ENCODE measurements at places on chromosomes 3 and 15. TPM values are rescaled to one million over a fixed set of nuclear protein-coding genes. Genes with fewer than 3 reads are reported as not detected.

DNA sequence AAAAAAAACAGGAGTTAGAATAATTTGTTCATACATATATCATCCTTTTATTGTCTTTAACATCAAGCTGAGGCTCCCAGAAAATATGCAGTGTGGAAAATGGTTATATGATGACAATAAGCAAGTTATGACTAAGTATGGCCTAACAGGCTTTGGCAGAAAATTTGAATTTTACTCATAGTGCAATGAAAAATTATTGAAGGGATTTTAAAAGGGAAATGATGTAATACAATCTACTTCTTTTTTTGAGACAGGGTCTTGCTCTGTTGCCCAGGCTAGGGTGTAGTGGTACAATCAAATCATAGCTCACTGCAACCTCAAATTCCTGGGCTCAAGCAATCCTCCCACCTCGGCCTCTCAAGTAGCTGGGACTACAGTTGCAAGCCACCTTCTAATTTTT lies 78.7 kb downstream of the FAIM start:
- no peak overlapping the region for H3K4me3 ChIP-seq
- no peaks in the 10 kb centered on the region for H3K27me3 ChIP-seq
- DNase-seq, result no peak
- no peaks in the 10 kb centered on the region for H3K4me1 ChIP-seq

GRCh38 chr15:83809345-83809744 lies 155.4 kb downstream of the ADAMTSL3 start:
- no peaks in the 10 kb centered on the region for H3K4me1 ChIP-seq
- H3K36me3 ChIP-seq, result no peaks in the 10 kb centered on the region
- no peak overlapping the region for H3K4me3 ChIP-seq
- H3K27ac ChIP-seq, result no peak overlapping the region

Gene CLDN1
- total RNA-seq, result 1.8 TPM

Gene PLSCR5
- not detected for total RNA-seq

DNA sequence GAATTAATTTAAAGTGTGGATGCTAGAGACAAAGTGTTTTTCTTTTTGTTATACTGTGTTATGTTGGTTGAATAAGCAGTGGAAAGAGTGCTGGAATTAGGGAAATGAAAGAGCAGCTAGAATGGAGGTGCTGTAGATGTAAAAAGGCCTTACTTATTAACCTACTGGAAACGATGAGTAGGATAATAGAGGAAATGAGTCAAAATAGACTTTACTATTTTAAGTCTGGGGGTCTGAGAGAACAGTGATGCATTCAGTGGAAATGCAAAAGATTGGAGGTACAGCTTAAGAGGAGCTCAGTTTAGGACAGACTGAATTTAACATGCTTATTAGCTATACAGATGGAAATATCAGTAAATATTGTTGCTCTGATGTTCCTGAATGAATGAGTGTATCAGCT lies 674.0 kb downstream of the OTOL1 start:
- no peaks in the 10 kb centered on the region for H3K4me1 ChIP-seq
- H3K36me3 ChIP-seq, result no peaks in the 10 kb centered on the region
- no peaks in the 10 kb centered on the region for H3K27me3 ChIP-seq
- H3K4me3 ChIP-seq, result no peak overlapping the region
- H3K27ac ChIP-seq, result no peak overlapping the region

GRCh38 chr3:154023148-154023547 lies 98.0 kb upstream of the ARHGEF26 start:
- no peak for DNase-seq
- no peak overlapping the region for H3K27ac ChIP-seq
- H3K27me3 ChIP-seq, result no peaks in the 10 kb centered on the region
- H3K4me1 ChIP-seq, result no peaks in the 10 kb centered on the region
- H3K4me3 ChIP-seq, result no peak overlapping the region

Gene FAM174B
- 16.0 TPM for total RNA-seq

Gene ANKRD63
- total RNA-seq, result not detected

DNA sequence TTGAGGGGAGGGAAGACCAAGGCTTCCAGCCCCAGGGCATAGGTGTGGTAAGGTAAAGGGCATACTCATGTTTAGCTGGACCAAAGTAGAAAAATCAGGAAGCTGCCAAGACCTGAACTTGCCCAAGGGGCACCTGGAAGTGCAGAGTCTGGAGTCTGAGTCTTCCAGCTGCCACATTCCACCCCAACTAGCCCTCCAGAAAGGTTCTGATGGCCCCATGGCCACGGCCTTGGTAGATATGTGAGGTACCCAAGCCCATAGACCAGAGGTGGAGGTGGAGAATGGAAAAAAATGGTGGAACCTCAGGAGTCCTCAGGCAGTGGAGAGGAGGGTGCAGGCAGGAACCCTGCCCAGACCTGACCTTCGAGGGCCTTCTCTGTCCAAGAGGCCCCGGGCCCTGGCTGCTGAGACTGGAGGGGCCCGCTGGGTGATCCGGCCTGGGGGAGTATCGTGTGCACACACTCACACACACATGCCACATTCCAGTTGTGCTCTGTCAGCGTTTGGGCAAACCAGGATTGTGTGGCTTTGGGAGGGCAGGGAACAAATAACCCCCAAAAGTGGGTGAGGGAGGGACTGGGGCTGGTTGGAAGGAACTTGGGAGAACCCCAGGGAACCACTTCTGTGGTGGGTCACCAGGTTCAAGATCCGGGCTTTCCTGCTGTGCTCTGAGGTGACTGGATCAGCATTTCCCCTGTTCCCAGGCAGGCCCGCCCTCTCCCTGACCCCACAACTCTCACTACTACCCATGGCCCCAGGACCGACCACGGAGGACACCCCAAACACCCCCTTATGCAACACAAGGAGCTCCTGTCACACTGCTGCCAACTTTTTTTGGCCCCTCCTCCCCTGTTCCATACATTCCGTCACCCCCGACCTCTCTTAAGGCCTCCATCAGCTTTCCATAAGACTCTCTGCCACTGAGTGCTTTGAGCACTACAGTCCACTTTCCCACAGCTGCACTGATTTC lies 11.6 kb downstream of the MYL3 start:
- DNase-seq, result peak; percentile 42
- no peak overlapping the region for H3K27ac ChIP-seq
- no peak overlapping the region for H3K4me3 ChIP-seq
- H3K27me3 ChIP-seq, result no peaks in the 10 kb centered on the region

Gene CCDC33
- total RNA-seq, result not detected
